ENCODE measurements at places on chromosomes 6 and 20.
A peak's percentile ranks its signal among the peaks of the same experiment; 100 is the strongest.

DNA sequence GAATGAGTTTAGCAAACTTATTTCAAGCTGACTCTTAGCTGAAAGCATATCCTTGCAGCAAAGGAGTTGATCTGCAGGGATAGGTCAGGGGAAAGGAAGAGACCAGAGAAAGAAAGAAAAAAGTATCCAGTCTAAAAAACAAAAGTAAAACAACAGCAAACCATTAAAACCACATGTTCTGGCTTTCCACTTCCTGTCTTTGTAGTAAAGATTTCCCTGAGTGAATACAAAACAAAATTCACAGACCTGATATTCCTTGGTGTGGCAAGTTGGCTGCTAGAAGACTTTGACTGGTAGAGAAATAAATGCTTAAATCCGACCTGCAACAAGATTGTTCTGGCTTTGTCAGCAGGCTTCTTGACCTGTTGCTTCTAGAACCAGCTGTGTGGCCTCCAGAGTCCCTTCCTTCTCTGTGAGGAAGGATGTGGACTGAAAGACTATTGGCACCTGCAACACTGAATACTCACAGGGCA is 23.4 kb upstream of the MCM3 start:
- DNase-seq, result no peak

- no peak for DNase-seq
These were observed 1.4 kb upstream of the EPM2A start for GRCh38 chr6:145736661-145737144.

DNA sequence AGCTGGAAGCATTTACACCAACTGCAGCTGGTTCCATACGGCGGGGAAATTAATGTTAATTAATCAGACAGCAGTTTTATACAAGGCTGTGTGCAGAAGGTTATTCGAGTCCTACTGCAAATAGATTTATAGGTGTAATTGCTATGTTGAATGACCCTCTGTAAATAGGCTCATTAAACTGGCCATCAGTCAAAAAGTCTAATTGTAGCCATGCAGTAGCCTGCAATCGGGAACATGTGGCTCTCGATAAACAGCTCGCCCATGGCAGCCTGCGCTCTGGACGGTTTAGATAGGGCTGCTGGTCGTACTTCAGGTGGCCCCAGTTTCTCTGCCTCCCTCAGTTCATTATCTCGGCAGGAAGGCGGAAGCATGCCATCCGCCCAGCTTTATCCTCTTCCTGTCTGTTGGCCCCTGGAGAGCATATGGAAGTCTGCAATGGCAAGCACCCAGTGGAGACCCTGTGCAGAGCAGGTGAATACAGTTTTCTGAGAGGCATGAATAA is 143.2 kb downstream of the MBOAT1 start:
- no peak for DNase-seq

GRCh38 chr6:40398810-40399477 is 188.2 kb downstream of the LRFN2 start:
- no peak for DNase-seq

DNA sequence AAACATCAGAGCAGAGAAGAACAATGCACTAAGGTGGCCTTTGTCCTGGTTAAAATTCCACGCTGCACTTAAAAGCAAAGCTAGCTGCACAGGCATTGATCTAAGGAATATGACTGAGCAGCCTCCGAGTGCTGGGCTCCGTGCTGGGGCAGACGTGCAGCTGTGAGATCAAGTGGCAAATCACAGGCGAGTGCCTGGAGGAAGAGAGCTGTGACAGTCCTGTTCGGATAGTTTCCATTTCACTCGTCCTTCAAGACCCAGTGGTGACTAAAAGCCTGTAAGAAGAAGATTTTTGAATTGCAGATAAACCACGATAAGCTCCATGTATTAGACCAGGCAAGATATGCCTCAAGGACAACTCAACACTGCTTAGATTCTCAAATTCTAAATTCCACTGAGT is 247.9 kb downstream of the ANKRD60 start:
- DNase-seq, result no peak

DNA sequence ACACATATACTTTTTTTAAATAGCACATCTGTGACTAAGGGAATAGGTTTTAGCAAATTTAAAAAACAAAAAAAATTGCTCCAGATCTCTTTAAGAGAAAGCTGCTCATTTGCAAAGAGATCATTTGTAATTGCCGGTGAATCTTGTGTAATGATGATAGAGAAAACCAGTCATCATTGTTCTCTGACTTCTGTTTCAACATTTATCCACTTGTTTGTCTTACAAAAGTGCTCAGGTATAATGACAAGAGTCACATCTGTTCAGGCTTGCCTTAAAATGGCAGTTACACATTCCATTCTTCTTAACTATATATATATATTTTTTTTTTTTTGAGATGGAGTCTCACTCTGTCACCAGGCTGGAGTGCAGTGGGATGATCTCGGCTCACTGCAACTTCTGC is 165.2 kb downstream of the AIG1 start:
- no peak for DNase-seq

DNA sequence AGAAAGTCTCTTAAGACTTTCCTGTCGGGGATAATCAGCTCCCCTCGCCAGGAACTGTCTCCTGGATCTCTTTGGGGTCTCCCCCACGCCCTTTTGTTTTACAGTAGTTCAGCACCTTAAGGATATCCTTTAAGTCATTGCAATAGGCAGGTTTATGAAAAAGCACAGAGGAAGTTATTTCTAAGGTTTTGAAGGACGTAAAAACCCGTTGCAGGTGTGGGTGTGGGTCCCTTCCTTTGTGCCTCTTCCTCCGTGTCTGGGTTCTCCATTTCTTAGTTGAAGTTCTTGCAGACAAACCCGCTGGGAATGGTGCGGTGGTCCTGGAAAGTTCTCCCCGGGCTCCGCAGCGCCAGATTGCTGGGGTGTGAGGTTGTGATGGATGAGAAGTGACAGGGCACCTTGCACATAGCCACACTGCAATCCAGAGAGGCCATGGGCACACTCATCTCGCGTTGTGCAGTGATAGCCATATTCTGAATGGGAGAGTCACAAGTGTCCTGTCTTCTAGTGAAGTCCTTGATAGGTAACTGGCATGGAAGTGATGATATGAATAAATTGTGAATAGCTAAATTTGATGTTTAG is 65.2 kb downstream of the GTF2H5 start:
- no peak for DNase-seq

DNA sequence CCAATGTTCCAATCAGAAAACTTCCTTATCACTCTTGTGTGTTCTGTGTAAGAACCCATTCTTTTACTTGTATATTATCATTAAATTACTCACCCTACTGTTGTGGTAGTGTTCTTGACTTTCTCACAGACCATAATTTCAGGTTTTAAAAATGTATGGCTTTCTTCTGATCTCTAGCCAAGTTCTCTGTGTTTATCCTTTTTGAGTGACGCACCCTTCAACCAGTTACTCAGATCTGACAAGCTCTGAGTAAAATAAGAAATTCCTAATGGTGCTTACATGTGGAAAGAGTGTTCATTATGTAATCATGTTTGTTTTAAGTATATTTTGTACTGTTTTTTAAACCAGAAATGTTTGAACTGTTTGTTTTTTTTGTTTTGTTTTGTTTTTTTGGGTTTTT is 11.0 kb downstream of the TBPL1 start:
- no peak for DNase-seq

- no peak for DNase-seq
These were observed 19.7 kb downstream of the LRP11 start for GRCh38 chr6:149844480-149844879.

- DNase-seq, result no peak
These were observed 2.9 kb upstream of the PYGB start for GRCh38 chr20:25244976-25245375.

DNA sequence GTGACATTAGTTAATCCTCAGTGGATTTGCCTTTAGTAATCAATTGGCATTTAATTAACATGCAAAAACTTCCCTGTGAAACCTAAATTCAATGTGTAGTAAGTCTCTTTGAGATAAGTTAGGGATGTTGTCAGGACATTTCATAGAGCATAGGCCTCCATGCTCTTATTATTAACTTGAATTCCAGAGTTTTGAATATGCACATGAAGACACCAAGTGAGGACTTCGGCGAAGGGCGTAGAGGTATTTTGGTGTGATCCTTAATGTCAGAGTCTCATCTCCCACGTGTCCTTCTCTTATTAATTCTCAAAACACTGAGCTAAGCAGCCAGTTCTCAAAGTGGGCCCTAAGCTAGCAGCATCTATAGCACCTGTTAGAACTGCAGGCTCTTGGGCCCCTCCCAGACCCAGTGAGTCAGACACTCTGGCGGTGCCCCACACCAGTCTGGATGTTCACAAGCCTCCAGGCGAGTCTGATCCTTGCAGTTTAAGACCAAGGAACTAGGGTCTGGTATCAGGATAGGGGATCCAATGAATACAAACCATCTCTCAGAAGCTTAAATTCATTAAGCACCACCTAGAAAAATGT is 292.1 kb downstream of the QKI start:
- no peak for DNase-seq

DNA sequence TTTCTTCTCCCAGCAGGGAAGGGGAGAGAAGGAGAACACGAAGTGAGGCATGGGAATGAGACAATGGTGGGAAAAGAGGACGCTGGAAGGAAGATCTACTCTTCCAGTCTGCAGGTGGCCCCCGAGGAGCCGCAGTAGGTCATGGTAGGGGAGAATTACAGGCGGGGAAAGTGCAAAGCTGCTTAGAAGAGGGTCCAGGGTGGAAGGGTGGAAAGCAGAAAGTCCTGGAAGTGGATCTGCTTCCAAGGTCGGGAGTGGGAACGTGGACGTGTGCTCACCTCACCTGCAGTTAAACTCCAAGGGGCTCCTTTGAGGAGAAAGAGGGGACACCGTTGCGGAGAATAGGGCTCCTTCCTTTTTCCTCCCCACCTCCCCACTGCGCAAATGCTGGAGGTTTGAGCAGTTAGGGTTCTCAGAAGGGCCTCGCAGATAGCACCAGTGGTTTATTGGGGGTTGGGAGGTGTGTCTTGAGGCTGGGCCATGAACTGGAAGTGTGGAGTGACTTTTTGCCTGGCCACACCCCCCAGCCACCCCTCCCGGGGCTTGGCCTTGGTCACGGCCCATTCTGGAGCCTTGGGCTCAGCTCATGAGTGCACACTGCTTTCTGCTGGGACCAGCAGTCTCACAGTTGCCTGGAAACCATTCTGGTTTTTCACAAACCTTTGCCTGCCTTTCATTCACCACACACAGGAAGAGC is 100.4 kb upstream of the MLN start:
- no peak for DNase-seq

DNA sequence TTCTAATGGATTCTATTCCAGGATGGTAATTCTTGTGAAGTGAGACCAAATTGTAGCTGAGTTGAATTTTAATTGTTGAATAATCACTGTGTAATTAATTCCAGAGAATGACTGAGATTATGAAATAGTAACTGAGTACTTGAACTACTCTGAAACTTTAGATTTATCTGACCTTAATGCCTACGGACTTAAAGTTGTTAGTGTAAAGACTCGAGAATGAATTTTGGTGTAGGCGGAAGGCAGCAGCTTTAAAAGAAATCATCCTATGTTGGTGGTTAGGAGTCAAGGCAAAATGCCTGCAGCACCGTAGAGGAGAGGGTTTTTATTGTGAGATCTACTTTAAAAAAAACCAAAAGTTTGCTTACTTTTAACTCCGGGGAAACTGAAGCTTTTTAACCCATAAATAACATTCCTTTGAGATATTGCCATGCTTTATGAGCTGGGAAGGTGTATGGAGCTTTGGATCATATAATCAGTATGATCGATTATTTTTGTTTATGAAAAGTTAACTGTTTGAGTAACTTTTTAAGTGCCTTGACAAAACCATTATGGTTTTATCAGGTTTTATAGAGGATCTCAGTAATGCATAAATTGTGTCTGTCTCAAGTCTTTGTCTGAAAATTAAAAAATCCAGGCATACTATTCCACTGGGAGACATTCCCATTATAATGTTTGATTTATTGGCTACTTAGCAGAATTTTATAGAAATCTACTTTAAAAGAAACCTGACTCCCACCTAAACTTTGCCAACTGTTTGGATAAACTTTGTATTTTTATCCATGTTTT is 46.1 kb downstream of the MYO6 start:
- DNase-seq, result no peak

- no peak for DNase-seq
These were observed 89.2 kb upstream of the RNF217 start for GRCh38 chr6:124873066-124873410.

GRCh38 chr6:145336119-145336518 is 399.2 kb downstream of the EPM2A start:
- DNase-seq, result no peak

DNA sequence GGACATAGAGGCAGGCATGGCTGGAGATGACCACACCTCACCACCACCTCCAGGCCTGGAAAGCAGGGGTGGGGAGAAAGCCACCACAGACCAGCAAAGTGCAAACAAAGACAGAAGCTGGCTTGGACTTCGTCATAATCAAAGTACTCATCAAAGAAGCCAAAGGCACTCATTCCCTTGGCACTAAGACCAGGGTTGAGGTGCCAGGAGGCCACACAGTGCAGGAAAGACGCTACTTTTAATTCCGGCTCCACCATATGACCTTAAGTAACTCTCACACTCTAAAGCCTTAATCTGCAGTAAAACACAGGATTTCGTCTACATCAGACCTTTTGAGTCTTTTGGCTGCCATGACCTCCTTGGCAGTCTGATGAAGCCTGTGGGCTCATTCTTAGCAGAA is 123.1 kb downstream of the HIVEP2 start:
- DNase-seq, result no peak

- DNase-seq, result no peak
These were observed 193.6 kb downstream of the DOK5 start for GRCh38 chr20:54669040-54669363.

DNA sequence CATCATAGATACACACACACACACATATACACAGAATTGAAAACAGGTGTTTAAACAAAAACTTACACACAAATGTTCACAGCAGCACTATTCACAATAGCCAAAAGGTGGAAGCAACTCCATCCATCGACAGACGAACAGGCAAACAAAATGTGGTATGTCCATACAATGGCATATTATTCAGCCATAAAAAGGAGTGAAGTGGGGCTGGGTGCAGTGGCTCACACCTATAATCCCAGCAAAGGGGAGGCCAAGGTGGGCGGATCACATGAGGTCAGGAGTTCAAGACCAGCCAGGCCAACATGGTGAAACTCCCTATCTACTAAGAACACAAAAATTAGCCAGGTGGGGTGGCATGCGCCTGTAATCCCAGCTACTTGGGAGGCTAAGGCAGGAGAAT is 80.3 kb downstream of the CHD6 start:
- no peak for DNase-seq

- no peak for DNase-seq
These were observed 1.4 kb downstream of the NCOA7 start for GRCh38 chr6:125792172-125792571.

GRCh38 chr6:56146086-56146485 is 101.3 kb downstream of the COL21A1 start:
- DNase-seq, result no peak

GRCh38 chr6:158344534-158344933 is 32.3 kb downstream of the TULP4 start:
- no peak for DNase-seq

GRCh38 chr20:20224806-20225205 is 143.1 kb upstream of the INSM1 start:
- DNase-seq, result no peak

GRCh38 chr6:168667428-168667805 is 226.4 kb downstream of the SMOC2 start:
- DNase-seq, result no peak

- no peak for DNase-seq
These were observed 2.8 kb upstream of the PLCG1 start for GRCh38 chr20:41134362-41135186.

GRCh38 chr6:24126586-24127192 is 674 bp downstream of the NRSN1 start:
- DNase-seq, result peak; percentile 9

All from kidney epithelial cell (primary cell).